ENCODE measurements at places on chromosomes 3 and 15.

GRCh38 chr3:126003447-126004190 lies 34.6 kb downstream of the ROPN1B start:
- DNase-seq = no peak

- no peak for DNase-seq
Measured at GRCh38 chr3:73733746-73734145, 109.0 kb upstream of the PDZRN3 start.

- no peak for DNase-seq
Measured at GRCh38 chr15:82300883-82301282, 38.3 kb downstream of the SAXO2 start.

GRCh38 chr15:25180606-25181292 lies 226.0 kb downstream of the SNRPN start:
- DNase-seq = peak; percentile 2

DNA sequence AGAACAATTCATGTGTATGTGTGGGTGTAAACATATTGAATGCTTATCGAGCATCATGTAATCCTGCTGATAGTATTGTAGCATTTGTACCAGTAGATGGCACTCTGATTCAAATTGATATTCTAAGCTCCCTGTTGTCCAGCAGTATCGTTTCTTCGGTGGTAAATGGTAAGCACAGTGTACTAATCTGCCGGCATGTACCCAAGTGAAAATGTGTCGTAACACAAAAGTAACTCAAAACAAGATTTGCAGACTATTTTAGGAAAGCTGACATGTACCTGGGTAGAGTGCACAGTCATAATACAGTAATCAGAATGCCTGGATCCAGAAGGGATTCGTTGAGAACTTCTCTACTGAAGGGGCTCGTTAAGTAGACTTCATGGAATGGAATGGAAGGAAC lies 31.7 kb upstream of the MNS1 start:
- DNase-seq = no peak

DNA sequence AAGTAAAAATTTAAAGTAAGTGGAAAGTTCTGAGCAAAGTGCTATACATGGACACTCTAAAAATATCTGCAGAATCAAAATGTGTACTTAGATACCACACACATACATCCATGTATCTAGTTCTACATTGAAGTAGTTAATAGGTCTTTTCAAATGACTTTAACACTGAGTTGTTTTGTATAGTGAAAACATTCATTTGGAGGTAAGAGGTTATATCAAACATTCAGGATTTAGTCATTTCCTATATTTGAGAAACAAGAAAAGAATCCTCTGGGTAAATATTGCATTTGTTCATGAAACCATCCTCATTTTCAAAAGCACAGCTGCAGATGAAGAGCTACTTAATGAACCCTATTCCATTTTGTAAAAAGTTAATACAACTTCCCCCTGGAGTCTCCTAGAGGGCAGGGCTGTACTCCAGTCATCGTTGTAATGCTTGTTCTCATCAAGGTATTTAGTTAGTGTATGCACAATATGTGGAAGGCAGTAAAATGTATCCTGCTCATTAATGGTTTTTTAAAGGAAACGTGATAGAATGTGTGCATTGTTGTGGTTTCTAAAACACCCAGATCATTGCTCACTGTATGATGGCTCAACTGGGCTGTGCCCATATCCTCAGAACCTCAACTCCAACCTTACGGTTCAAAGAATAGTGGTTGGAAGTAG lies 26.2 kb downstream of the ARPP21 start:
- no peak for DNase-seq

DNA sequence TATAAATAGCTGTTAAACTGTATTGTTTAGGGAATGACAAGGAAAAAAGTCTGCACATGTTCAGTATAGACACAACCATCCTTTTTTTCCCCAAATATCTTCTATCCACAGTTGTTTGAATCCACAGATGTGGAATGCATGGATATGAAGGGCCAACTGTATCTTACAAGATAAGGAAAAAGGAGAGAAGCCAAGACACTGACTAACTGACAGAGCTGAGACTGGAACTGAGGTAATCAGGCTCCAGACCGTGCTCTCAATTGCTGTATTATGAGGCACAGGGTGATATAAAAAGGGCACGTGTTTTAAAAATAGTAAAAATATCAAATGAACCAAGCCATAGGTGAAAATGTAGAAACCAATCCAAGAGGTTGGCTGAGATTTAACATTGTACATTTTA lies 49.0 kb downstream of the DHX36 start:
- no peak for DNase-seq

DNA sequence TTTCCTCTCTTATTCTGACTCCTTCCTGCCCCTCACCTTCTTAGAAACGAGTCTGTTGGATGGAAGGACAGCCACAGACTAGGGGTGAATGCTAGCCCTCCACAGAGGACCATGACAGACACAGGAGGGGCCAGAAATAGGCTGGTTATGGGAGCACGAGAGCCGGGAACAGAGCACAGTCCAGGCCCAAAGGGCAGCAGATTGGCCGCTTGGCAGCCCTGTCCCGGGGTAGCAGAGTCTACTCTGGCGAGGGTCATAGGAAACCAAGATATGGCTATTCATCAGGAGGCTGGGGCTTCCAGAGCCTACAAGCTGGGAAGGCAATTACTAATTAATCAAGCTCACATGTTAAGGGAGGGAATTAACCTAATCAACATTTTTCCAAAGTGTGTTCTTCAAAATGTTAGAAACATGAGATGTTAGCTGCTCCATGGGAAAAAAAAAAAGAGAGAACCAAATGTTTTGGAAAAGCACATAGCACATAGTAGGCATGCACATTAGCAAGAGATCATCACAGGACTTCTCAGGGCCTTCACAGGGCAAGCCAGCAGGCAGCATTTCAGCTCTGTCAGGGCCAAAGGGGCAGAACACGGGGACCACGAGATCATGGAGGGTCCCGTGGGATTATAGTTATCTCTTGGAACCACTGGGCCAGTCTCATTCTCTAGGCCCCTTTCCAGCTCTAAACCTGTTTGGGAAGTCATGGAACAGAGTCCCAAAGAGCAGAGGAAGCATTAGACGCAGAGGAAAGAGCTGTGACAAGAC lies 13.3 kb downstream of the SEMA3G start:
- no peak for DNase-seq

GRCh38 chr3:149426325-149426724 lies 48.2 kb upstream of the TM4SF4 start:
- no peak for DNase-seq

DNA sequence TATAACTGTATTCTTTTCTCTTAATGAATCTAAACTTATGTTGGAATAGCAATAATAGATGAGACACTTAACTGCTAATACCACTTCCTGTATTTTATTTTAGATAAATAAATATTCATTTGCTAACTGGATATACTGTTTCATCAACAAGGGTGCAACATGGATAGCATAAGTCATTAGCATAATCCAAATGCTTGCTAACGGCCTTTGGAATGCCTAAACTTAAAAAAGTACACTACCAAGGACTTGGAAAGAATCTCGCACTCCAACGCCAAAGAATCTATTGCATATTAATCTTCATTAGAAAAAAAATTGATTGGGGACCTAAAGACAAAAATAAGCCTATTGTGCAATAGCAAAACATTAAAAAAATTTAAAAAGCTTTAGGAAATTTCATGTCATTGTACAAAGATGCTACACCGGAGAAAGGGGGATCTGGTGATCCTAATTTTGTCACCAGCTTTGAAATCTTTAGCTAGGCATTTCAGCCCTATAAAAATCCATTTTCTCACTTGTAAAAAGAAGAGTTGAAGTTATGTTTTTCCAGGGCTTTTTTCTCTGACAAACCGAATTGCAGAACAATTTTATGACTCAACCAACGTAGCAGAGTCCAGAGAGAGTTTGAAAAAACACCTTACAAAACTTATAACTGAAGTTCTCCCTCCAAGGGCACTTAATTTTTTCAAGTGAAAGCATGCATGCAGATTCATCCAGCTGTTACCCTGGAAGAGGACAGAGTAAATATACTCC lies 4.1 kb downstream of the VGLL3 start:
- no peak for DNase-seq

GRCh38 chr3:134340362-134340981 lies 33.8 kb downstream of the AMOTL2 start:
- no peak for DNase-seq

DNA sequence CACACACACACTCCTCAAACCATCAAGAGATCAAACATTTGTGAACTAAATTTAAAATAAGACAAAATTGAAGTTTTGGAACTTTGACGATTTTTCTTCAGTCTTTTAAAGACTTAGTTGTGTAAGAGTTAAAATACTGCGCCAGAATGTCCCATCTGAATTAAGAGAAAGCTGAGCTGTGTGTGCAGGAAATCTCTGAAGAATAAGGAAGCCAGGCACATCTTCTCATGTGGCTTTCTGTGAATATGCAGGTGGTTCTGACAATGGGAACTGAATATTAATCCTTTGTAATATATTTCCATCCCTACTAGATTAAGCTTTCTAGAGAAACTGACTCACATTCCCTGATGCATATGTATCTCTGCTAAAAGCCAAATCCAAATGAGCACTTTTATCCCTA lies 60.1 kb upstream of the ICE2 start:
- DNase-seq = no peak

DNA sequence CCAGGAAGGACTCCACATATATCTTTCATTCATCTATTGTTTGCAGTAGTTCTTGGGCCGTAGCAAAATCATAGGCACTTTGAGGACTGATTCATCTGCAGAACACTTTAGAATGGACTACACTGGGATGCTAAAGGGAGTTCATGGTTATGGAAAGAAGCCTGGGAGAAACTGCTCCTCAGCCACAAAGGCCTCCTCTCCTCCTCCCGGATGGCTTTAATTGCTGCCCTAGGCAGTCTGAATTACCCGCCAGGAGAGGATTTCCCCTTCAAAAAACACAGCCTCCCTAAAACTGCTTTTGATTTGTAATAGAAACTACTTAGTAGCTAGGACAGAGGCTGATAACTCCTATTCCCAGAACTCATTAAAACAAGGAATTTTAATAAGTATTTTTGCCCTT lies 4.6 kb downstream of the TMEM266 start:
- no peak for DNase-seq

DNA sequence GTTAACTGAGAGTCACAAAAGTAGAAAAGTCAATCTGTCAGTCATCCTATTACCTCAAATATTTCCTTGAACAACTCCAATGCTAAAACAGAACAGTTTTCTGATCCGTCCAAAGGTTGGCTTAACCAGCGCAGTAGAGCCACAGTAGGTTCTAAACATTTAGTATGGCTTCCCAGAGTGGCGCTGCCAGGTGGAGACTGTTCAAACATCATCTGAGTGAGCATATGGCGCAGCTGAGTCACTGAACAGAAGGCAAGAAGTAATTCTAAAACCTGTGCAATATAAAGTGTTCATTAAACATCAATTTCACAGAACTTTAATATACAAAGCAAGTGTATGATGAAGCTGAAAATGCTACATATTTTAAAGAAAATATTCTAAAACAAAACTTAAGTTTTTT lies 19.9 kb downstream of the CIP2A start:
- no peak for DNase-seq

DNA sequence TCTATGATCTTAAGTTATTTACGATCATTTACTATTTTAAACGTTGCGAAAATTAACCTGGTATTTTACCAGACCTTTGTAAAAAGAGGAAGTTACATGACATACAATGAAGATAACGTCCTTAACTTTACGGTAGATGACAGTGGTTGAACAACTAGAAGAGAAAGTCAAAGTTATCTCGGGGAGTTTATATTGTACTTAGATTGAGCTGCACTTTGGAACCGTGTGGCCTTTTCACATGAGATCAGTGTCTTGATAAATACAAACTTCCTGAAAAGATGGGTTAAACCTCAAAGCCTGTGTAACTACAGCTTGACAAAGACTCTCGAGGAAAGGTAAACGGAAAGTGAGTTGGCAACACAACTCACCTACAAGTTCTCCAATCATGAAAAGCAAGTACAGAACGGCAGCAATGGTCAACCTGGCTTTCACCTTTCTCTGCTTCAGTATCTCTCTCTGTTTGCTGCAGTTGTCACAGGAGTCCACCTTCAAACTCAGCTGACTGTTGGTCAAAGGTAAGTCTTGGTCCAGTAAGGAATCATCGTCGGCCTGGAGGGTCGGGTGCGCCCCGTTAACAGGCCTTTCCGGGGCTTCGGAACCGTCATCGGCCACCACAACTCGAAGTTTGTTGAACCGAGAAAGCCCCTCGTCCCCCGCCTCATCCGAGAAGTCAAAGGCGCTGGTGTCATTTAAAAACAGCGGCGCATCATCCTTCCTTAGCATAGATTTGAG lies 793 bp downstream of the SLC30A4 start:
- no peak for DNase-seq

- DNase-seq = no peak
Measured at GRCh38 chr3:102142379-102143060, 292.3 kb upstream of the ZPLD1 start.

- no peak for DNase-seq
Measured at GRCh38 chr3:141996437-141996836, 120.0 kb downstream of the ATP1B3 start.

DNA sequence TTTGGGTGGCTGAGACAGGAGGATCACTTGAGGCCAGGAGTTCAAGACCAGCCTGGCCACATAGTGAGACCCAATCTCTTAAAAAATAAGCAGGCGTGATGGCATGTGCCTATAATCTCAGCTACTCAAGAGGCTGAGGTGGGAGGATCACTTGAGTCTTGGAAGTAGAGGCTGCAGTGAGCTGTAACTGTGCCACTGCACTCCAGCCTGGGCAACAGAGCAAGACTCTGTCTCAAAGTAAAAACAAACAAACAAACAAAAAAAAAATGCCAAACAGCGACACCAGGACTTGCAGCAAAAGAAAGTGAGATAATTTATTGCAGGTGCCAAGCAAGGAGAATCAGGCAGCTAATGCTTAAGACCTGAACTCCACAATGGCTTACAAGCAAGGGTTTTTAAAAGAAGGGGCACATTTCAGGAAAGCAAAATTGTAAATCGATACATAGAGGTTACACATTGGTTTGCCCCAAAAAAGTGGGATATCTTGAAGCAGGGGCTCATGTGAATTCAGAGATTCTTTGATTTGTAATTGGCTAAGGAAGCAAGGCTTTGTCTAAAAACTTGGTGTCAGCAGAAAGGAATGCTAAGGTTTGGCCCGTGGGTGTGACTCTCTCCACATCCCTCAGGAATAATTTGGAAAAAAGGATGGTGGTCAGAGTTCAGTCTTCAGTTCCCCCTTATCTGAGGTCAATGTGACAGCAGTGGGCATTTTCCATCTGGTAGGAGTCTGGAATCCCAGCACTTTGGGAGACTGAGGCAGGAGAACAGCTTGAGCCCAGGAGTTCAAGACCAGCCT lies 5.2 kb upstream of the MPI start:
- DNase-seq = no peak

DNA sequence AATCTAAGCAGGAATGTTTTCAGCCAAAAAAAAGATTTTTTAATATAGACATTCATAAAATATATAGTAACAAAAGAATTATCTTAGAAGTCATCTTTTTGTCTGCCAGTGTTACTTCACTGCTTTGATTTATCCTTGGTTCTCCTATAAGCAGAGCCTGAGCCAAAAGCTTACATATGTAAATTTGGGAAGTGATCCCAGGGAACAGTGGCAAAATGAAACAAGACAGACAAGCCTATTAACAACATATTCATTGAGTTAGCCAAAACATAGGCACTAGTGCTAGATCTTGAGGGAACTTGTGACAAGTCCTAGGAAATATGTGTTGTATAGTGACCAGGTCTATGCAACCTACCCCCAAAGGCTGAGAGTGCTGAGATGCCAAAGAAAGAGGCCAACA lies 11.3 kb downstream of the GTPBP8 start:
- DNase-seq = no peak

Measured in pancreas (tissue), 10 donors.